Cardiac muscle cell (in vitro differentiated cells and primary cell): ENCODE measurements at places on chromosomes 5 and 9.

- no peak for DNase-seq
These were observed 44.4 kb downstream of the GALNT12 start for GRCh38 chr9:98851730-98852459.

- no peak for DNase-seq
These were observed 535.2 kb downstream of the IRX1 start for GRCh38 chr5:4130819-4131218.

- DNase-seq = no peak
These were observed 30.2 kb downstream of the WDR36 start for GRCh38 chr5:111122398-111122797.

- no peak for DNase-seq
These were observed 246.3 kb downstream of the IRX2 start for GRCh38 chr5:2505217-2505616.

DNA sequence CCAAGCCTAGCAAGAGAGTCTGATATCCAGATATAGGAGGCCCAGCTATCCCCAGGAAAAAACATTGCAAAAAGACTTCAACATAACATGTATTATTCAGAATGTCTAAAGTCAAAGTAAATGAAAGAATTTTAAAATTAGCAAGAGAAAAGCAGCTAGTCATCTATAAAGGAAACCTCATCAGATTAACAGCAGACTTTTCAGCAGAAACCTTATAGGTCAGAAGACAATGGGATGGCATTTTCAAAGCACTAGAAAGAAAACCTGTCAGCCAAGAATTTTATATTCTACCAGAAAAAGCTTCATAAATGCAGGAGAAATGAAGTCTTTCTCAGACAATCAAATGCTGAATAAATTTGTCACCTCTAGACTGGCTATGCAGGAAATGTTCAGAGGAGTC, 9.9 kb downstream of the OR1L3 start:
- DNase-seq = no peak

DNA sequence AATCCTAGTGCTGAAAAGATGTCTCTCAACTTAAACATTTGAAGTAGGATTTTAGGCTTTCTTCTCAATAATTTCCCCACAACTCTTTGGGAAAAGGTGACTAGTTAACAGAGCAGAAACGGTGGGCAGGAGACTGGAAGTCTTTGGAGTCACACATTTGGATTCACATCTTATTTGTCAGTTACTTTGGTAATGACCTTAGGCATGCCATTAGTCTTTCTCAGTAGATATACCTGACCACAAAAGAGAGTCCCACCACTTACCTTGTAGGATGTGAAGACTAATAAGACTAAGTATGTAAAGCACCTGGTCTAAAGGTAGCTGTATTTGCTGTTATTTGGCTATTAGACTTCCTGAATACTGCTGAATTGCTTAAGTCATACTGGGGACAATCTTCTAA, 35.4 kb downstream of the DAP start:
- DNase-seq = no peak
